T47D (cell line): ENCODE measurements at places on chromosomes 3 and 15.

DNA sequence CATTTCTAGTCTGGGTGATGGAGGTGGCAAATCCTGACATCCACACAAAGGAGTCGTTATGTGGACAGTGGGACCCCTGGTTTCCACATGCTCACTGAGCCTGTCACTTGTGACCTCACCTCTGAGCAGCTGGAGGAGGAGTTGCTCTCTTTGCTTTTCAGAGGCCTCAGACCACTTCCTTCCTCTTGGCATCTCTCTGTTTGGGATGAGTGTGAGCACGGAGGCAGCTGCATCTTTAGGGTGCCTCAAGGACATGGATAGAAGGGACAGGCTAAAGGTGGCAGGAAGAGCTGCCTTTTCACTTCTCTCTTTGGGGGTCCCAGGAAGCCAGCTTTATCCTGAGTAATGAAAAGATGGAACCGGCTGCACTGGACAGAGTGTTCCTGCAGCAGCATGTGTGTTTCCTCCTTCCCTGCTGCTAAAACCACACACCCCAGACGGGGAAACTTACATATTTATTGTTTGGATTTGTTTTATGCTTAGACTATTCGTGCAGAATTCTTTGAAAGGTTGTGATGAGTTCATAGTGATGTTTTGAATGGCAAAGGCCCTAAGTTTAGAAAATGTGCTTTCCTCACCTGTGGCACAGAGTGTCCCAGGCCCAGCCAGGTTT, 31.8 kb downstream of the GPR171 start:
- DNase-seq = no peak

- peak; percentile 68 for DNase-seq
Observed at GRCh38 chr3:47250309-47251060, 32.1 kb downstream of the KIF9 start.

DNA sequence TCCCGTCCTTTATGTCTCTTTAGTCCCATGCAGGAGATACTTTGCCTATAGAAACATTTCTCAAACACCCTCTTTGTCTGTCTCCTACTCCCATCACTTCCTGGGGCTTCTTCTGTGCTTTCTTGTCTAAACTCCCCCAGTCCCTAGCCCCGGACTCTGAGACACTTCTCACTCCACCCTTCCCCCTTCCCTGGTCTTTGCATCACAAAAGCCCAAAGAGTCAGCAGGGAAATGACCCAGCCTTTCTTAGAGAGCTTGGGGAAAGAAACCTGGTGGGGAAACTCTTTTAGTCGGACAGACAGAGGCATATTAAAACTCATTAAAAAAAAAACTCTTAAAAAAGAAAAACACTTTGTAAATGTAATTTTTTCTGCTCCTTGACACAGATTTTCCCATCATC, 211.2 kb downstream of the TJP1 start:
- no peak for DNase-seq

GRCh38 chr15:38460543-38460942, 6.6 kb downstream of the FAM98B start:
- DNase-seq = no peak

- peak; percentile 39 for DNase-seq
Observed at GRCh38 chr3:53044711-53045517, 959 bp downstream of the SFMBT1 start.

DNA sequence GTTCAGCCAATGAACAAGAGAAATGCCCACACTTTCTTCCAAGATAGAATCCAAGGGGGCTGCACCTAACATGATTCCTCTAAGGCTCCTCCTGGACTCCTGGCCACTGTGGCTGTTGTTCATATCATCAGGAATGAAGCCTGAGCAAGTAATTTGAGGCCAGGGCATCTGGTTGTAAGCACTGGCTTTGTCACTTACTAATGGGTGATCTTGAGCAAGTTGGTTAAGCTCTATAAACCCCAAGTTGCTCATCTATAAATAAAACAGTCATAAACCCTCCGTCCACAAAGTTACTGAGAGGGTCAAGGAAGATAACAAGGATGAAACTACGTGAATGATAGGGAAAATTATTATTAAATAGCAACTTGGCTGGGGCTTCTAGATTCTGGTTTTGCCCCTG, 58.3 kb downstream of the CDC25A start:
- no peak for DNase-seq

- no peak for DNase-seq
Observed at GRCh38 chr3:150725548-150725947, 21.8 kb upstream of the ERICH6 start.

DNA sequence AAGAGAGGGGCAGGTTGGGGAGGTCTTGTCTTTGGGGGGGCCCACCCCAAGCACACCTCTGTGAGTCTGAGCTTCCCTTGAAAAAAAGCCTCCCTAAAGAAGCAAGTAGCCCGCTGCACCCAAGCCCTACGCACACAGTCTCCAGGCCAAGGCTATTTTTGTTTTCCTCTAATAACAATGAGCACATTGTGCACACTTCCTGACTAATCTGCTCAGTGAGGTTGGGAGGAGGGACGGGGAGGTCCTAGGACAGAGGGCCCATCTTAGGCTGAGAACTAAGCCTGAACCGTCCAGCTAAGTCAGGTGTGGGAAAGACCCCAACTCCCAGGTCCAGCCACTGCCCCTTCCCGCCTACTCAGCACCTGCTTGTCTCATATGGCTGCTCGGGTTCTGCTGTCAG, 87.2 kb downstream of the HMG20A start:
- no peak for DNase-seq

DNA sequence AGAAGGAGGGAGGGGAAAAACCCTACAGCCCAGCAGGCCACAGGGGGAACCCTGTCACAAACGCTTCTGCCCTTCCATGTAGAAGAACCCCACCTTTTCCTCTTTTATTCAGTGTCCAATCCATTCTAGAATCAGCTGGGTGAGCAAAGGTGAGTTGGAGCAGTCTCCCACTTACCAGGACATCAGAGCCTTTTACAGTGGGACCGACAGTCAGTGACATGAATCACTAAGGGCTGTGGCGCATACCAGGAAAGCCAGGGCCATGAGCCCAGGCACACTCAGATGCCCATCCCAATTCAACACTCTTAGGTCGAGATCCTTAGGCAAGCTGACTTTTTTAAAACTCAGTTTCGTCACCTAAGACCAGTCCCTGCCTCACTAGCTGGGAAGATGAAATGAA, 146.1 kb downstream of the AQP9 start:
- DNase-seq = no peak

DNA sequence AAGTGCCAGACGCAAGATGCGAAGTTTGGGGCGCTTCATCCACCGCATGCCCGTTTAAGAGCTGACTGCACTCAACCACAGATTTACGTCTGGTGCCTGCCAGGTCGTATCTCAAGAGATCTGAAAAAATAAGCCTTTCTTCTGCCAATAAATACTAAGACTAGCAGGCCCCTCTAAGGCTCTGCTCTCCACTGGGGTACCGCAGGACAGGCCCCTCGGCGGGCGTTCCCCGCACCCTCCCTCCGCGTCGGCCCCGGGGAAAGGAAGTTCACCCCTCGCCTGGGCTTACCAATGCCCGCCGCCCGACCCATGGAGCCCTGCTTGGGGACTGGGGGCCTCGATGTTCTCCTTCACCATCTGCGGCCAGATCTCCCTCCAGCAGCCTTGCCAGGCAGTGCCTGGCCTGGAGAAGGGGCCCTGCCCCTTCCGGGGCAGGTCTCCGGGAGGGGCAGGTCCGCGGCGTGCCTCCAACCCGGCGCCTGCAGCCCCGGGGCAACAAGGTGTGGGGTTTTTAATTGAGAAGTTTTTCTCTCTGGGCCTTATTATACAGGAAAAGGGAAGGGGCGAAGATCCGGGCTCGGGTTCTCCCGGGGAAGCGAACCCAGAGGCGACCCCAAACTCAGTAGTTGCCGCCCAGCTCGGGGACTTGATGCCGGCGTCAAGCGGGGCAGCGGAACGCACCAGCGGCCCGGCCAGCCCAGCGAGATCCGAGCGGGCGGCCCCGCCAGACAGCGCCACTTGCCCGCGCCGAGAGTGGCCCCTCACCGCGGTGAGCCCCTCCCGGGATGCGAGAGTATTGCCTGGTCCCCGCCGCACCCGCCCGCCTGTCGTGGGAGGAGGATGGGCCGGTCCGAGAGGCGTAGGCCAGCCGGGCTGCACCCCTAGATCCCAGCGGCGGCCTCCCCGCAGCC, 735 bp downstream of the GOLGA8B start:
- peak; percentile 62 for DNase-seq

GRCh38 chr15:85063088-85063487, 81.4 kb downstream of the PDE8A start:
- DNase-seq = no peak

DNA sequence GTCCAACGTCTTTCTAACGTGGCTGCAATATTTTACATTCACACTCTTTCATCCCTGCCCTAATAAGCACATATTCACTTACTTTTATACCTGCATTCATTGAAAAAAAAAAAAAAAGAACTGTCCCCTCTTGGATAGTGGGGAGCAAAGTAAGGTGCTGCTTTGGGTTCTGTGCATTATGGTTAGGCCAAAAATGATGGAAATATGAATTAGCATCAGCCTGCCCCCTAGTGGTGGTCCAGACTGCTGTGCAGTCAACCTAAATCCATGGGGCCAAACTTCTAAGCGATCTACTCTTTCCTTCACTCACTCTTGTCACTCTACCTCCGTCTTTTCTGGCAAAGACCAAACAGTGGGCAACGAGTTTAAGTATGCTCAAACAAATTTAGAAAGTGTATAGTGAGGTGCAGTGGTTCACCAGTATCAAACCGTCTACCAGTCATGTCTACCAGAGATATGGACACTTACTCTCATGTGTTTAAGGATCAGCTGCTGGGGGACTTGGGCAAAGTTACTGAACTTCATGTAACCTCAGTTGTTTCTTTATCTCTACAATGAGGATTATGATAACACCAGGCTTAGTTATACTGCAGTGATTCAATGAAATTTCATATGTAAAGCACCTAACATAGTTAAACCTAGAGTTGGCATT, 61.5 kb upstream of the GRM7 start:
- peak; percentile 68 for DNase-seq

DNA sequence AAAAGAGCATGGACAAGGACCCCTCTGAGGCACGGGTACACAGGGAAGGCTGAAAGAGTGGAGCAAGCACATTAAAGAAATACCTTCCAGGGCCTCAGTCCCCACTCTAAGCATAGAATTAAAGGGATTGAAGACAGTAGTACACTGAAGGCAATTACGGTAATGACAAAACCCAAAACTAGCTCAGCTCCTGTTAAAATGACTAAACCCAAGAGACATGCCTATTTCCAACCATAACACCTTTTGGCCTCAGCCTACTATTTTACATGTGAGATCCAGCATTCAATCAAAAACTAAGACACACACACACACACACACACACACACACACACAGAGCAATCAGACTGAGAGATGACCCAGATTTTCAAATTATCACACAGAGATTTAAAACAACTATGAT, 19.8 kb downstream of the MAP4 start:
- DNase-seq = no peak

DNA sequence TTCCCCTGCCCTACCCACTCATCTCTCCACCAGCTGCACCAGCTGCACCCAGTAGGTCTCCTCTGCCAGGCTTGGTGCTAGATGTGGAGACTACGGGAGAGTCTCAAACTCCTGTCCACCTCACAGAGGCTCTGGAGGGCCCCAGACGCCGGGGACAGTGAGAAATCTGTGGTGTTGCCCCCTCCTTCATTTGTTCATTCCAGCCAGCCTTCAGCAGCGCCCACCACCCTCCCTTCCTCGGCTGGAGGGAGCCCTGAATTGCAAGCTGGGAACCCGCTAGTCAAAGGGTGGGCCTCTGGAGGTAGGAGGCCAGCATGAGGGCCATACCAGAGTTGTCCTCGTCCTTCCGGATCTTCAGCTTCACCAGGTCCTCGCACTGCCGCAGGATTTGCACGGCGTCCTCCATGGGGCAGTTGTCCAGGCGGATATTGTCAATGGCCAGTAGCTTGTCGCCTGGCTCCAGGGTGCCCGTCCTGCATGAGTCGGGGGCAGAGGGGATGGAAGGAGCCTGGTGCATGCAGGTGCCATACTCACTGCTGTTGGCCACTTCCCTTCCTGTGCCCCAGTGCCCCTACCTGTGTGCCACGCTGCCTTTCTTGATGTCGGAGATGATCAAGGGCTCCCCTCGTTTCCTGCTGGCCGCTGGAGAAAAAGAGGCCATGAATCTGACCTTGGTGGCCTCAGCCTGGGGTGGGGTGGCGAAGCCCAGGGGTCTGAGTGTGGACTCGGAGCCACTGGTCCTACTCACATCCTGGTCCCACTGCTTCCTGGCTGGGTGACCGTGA, 29.1 kb downstream of the GRIP2 start:
- DNase-seq = no peak

GRCh38 chr15:64125978-64126377, 25.6 kb upstream of the SNX22 start:
- DNase-seq = no peak

DNA sequence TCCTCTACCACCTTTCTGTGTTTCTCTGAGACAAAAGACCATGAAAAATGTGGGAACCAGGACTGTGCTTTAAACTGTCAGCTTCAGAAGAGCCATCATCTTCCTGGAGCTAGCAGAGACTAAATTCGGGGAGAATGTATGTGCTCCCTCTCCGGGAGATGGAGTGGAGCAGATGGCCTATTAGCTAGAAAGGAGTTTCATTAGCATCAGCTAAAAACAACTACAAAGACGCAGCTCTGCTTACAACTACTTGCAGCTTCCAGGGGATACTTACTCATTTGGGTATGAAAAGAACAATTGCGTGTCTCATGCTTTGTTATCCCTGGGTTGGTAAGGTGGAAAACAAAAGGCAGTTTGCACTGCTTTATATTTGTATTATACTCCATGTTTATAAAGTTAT, 159.6 kb downstream of the MFSD1 start:
- no peak for DNase-seq

DNA sequence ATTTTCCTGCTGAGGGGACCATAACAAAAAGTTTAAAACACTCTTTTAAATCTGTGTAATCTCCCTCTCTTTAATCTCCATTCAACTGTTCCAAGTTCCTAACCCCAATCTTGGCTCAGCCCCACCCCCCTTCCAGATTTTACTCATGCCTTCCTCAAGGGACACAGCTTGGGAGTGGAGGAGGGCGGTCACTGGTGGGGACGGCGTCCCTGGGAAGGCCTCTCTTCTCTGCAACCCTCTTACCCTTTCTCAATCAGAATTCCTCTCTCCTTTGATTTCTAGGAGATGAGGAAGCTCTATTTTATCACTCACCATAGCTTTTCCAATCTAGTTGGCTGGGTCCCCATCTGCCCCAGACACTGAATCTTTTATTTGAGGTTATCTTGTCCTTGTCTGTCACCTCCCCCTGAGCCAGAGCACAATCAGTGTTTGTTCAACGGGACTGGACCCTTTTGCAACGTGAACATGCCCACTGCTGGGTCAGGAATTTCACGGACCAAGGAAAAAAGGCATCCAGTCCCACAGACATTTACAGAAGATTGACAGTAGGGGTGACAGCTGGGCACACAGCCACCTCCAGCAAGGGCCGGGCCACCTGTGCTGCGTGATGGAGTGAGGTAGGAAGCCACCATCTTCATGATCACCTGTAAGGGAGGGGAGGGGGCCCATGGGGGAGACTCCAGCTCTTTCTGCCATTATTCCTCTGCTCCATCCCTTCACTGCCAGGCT, 84.0 kb upstream of the HERC1 start:
- DNase-seq = no peak

DNA sequence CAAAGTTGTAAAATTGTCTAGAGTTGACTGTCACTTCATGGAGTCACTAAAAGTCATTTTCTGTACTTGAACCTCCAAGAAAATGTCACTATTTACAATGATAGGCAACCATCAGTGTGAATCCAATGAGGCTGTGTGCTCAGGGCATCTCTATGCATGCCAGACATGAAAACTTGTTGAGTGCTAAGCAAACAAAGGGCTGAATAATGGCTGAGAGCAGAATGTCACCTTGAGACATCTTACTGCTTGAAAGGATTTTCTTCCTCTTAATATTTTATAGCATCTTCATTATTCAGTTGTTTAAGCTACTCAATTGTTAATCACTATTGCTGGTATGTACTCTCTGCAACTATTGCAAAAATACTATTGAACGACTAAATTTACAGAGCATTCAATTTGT, 184.7 kb downstream of the PLCH1 start:
- DNase-seq = no peak

- DNase-seq = no peak
Observed at GRCh38 chr15:81297603-81298575, 26.1 kb downstream of the STARD5 start.
